ENCODE measurements at places on chromosomes 4 and X.
A peak's percentile ranks its signal among the peaks of the same experiment; 100 is the strongest.

GRCh38 chr4:81465406-81466340, 6.0 kb downstream of the RASGEF1B start:
- DNase-seq = no peak

DNA sequence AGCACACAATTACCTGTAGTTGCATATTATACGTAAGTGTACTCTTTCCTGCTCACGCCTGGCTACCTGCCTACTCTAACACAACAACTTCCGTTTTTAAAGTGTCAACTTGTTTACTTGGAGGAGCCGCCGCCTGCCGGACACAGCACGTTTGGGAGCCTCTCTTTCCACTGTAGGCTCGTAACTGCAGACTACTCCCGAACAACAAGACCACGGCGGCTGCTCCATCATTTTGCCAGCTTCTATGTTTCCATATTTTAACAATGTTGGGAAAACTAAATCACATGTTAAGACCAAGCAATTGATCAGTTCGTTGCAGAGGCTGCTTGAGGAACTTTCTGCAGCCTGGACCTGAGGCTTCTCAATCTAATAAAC, 841 bp downstream of the MTNR1A start:
- no peak for DNase-seq

DNA sequence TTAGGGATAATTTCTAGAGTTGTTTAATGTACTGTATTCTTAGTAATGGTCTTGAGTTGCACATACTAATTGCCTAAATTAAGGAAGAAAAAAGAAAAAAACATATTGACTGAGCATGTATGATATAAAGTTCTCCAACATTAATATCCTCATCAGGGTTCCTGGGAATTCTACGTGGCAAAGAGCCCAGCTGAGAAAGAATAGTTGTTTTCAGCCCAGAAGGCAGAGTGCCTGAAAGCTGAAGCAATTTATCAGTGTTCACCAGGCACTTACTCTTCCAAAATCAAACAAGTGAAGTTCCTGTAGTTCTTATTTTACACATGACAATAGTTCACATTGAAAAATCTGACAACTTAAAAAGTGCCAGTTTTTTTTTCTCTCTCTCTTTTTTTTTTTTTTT, 27.7 kb downstream of the YIPF7 start:
- no peak for DNase-seq

DNA sequence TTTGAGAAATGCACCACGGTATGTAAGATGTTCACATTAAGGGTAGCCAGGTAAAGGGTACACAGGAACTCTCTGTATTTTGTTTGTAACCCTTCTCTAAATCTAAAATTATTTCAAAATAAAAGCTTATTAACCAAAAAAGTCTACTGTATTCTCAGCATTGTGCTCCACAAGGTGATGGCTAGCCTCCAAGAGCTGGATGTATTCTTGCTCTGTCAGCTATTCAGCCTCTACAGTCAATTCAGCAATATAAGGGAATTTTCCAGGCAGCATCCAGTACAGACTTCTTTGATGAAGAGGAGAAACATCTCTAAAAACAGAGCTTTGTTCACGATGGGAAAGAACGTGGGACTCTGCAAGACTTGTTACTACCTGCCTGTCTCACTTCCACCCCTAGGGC, 63.5 kb upstream of the MAOA start:
- DNase-seq = no peak

GRCh38 chr4:188194421-188194820, 55.2 kb downstream of the TRIML1 start:
- no peak for DNase-seq

DNA sequence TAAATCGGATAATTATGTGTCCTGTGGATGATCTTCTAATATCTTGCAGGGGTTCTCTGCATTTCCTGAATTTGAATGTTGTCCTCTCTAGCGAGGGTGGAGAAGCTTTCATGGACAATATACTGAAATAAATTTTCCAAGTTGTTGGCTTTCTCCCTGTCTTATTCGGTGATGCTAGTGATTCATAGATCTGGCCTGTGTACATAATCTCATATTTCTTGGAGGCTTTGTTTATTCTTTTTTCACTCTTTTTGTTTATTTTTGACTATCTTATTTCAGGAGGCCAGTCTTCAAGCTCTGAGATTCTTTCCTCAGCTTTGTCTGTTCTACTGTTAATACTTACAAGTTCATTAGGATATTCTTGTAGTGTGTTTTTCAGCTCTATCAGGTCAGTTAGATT, 20.7 kb upstream of the CLGN start:
- no peak for DNase-seq

DNA sequence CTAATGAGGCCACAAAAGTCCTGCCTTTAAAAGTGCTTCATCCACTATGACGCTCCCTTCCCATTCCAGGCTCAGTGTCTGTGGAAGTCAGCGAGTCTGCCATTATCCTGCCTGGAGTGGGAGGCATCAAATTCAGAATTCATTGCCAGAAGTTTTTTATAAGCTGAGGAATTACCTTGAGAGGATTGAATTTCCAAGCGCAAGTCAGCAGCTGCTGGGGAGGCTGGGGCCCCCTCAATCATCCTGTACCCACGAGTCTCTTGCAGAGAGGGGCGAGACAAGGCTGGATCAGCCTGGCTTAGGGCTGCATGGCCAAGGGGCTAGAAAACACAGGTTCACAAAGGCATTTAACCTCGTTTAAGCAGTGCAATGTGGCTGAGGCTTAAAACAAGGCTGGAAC, 170.5 kb upstream of the NOCT start:
- no peak for DNase-seq

GRCh38 chr4:10074076-10074766, 42.4 kb downstream of the WDR1 start:
- no peak for DNase-seq

DNA sequence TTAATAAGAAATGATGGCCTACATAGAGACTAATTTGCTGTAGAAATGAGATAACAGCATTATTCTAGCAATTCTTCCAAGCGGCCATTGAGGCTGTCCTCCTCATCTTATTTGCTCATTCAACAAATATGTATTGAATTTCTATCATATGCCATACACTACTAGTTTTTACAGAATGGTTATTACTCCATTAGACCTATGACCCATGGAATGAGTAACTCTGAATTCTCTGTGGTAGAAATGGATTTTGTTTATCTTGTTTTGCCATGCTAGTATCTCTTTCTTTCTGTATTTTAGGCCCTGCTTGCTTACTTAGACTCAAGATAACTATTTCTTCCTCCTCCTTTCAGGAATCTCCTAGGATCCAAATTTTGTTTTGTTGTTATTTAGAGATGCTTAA, 103.5 kb downstream of the RPA4 start:
- DNase-seq = peak; percentile 3

GRCh38 chr4:1038948-1039492, 27.6 kb downstream of the FGFRL1 start:
- no peak for DNase-seq

- no peak for DNase-seq
These were observed 17.0 kb upstream of the CPE start for GRCh38 chr4:165361810-165362209.

GRCh38 chrX:68669094-68669860, 21.8 kb downstream of the STARD8 start:
- no peak for DNase-seq

- no peak for DNase-seq
These were observed 21.4 kb upstream of the PGRMC2 start for GRCh38 chr4:128308986-128309385.

- DNase-seq = no peak
These were observed 66.4 kb downstream of the HPRT1 start for GRCh38 chrX:134526399-134526798.

- no peak for DNase-seq
These were observed 52.8 kb upstream of the RBM47 start for GRCh38 chr4:40682290-40683101.

GRCh38 chr4:177214935-177215334, 94.7 kb upstream of the NEIL3 start:
- no peak for DNase-seq

DNA sequence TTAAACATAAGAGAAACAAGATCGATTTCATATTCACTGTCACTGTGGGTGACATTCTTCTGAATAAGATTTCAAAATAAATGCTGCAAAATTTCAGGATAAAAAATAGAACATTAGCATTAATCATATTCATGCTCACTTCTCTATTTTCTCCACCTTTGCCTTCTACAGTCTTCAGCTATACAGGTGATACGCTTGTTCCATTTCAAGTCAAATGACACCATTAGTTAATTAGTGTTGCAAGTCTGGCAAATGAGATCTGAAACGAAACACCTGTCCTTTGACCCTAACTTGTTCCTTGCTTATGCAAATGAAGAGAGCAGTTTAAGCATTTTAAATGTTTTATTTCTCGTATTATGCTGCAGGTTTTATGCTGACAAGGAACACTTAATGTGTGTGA, 667.5 kb upstream of the MAGEB2 start:
- no peak for DNase-seq

DNA sequence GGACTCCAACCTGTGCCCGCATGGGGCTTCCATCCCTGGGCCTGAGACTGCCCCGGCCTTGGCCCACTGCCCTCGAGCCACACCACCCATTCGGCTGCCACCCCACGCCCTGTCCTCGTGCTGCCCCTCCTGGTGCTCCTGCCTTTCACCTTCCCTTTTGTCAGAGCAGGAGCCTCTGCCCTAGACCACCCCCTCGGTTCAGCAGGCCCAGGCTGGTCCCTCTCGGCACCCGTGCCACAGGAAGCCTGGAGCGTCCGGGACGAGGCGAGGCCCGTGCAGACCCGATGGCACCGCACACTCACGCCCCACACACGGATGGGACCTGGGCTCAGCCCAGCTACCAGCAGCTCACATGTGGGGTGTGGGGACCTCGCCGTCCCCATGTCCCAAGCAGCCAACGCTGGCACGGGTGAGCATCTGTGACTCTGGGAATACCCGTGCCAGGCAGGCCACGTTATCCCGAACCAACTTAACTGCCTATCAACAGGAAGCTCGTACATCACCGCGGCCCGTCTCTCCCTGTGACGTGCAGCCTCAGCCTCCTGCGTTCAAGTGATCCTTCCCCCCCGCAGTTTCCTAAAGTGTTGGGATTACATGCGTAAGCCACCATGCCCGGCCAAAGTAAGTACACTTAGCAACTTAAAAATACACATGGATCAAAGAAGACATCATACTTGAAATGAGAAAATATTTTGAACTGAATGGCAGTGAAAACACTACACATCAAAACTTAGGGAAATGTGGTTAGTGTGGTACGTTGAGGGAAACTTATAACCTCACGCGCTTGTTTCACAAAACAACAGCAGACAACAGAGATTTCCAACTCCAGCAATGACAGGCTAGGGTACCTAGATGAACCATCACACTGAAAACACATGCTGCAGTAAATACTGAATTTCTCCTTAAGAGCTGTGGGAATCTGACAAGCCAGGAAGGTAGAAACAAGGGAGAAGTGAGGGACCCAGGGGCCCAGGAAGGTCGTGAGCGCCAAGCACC, 29.0 kb downstream of the LRPAP1 start:
- no peak for DNase-seq

DNA sequence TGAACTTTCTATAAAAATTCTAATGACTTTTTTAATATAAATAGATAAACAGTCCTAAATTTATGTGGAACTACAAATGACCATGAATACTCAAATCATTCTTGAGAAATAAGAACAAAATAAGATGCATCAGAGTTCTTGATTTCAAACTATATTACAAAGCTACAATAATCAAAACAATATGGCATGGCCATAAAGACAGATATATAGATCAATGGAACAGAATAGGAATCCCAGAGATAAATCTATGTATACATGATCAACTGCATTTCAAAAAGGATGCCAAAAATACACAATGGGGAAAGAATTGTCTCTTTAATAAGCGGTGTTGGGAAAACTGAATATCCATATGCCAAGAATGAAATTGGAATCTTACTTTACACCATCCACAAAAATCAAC, 98.4 kb upstream of the IL15 start:
- DNase-seq = no peak

- no peak for DNase-seq
These were observed 86.8 kb downstream of the ABLIM2 start for GRCh38 chr4:8071766-8072165.

DNA sequence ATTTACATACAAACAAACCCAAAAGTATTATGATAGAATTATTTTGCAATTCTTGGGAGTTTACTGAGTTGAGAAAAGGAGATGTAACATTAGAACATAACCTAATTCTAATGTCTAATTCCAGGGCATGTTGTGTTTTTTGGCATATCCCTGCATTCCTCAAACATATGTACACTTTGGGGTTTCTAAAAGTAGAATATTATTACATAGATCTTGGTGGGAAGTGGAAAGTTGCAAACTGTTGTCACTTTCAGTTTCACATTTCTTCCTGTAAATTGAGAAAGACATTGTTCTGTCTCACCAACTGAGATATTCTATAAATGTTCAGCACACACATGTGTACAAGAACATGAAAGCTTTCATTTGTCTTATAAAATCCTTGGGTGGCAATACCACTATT, 24.4 kb upstream of the GBA3 start:
- DNase-seq = peak; percentile 22

DNA sequence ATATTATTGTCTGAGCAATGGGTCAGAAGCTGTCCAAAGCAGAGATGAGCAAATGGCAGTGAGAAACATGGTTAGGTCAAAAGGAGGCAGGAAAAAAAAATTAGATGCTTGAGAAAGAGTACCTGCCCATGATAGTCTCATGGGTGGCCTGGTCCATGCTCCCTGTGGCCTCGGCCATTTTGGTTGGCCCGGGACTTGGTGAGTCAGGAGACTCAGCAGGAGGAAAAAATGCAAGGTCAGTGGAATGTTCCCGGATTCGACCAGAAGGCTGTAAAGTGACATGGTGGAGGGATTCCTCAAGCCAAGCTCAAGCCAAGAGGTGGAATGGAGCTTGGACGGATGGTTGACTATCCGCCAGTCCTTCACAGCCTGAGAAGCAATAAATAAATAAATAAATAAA, 236.7 kb downstream of the ASMT start:
- DNase-seq = no peak

GRCh38 chrX:118523920-118524319, 28.3 kb downstream of the DOCK11 start:
- no peak for DNase-seq

GRCh38 chr4:137474711-137475301, 57.5 kb downstream of the PCDH18 start:
- peak; percentile 67 for DNase-seq

DNA sequence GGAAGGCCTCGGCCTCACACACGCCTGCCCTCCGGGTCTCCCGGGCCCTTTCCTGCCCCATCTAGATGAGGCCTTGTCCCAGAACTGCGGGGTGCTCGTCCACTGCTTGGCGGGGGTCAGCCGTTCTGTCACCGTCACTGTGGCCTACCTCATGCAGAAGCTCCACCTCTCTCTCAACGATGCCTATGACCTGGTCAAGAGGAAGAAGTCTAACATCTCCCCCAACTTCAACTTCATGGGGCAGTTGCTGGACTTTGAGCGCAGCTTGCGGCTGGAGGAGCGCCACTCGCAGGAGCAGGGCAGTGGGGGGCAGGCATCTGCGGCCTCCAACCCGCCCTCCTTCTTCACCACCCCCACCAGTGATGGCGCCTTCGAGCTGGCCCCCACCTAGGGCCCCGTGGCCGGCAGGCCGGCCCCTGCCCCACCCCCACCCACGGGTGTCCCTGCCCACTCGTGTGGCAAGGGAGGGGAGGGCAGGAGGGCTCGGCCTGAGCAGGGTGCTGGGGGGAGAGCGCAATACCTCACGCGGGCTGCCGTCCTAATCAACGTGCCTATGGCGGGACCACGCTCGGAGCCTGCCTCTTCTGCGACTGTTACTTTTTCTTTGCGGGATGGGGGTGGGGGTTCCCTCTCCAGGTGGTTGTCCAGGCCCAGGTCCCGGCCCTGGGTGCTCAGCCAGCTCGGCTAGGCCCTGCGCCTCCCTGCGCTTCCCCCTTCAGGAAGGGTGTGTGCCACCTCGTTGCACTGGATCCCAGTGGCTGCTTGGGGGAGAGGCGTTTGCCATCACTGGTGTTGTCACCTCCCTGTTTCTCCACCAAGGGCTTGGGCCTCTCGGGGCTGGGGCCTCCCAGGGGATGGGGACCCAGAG, 3.1 kb downstream of the DUSP9 start:
- no peak for DNase-seq

- DNase-seq = no peak
These were observed 56.1 kb upstream of the PPP4R3C start for GRCh38 chrX:27519226-27519625.

Data from brain pericyte (primary cell).